ENCODE measurements at places on chromosomes 12 and 14.

GRCh38 chr14:63051992-63052391 lies 6.7 kb upstream of the KCNH5 start:
- DNase-seq = no peak

GRCh38 chr12:65606008-65606766 lies 218.1 kb upstream of the HMGA2 start:
- no peak for DNase-seq

DNA sequence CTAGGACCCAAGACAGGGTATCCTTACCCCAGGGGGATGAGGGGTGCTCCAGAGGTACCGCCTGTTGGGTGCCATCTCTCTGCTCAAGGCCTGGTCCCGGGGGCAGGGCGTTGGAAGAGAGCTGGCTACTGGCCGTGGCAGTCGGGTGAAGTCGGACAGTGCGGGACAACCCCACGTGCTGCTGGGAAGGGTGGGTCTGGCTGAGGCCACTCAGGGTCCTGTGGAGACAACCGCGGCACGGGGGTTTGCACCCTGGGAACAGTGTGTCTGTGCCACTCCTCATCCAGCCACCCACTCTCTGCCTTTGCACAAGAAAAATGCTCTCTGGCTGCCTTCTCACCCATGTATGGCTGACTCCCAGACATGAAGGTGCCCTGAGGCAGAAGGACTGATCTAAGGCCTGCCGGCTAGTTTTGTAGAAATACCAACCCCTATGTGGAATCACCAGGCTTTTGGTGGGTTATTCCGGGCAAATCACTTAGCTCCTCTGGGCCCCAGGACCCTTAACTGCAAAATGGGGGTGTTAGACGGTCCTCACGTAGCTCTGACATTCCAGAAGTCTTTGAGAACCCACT lies 56.5 kb downstream of the LTBP2 start:
- no peak for DNase-seq

- peak; percentile 88 for DNase-seq
Observed at GRCh38 chr14:70707138-70708038, 65.7 kb downstream of the TTC9 start.

GRCh38 chr12:21483531-21483930 lies 17.9 kb downstream of the RECQL start:
- DNase-seq = no peak

DNA sequence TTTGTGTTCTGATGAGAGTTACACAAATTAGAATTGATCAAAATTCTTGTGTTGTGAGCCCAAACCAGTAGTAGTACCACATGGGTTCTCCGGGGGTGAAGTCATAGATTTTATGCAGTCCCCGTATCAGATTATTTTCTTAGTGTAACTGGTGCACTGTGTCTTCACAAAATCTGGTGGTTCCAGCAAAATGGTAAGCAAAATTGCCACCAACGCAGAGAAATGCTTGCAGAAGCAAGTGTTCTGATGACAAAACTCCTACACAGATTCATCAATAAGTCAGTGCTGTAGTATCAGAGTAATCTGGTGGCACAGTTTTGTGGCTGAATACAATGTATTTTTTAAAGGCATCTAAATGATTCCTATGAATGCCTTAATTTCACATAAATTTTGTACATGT lies 1.3 kb upstream of the CACNA2D4 start:
- no peak for DNase-seq

- no peak for DNase-seq
Observed at GRCh38 chr12:79710707-79711483, 20.1 kb upstream of the PAWR start.

- no peak for DNase-seq
Observed at GRCh38 chr12:80794551-80794950, 77.8 kb downstream of the MYF5 start.

- peak; percentile 78 for DNase-seq
Observed at GRCh38 chr12:30806989-30807694, 52.4 kb upstream of the CAPRIN2 start.

DNA sequence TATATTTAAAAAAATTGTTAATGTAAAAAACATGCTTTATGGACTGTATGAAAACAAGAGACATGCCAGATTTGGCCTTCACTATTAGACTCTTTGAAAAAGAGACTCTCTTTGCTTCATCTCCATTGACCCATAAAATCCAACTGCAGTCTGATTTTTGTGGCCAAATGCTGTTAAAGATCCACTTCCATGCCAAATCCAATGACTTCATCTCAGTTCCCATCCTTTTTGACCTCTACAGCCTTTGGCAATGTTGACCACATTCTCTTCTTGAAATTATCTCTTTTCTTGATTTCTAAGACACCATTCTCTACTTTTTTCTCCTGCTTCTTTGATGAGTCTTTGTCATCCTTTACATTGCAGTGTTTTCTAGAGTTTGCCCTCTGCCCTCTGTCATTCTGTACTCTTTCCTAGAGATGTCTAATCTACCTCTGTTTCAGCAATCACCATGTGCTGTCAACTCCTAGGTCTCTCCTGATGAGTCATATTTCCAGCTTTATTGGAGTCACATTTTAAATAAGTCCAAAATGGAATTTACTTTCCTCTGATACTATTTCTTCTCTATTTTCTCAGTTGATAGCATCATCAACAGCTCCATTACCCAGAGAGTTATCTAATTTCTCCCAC lies 2.4 kb downstream of the TMPRSS12 start:
- DNase-seq = no peak

DNA sequence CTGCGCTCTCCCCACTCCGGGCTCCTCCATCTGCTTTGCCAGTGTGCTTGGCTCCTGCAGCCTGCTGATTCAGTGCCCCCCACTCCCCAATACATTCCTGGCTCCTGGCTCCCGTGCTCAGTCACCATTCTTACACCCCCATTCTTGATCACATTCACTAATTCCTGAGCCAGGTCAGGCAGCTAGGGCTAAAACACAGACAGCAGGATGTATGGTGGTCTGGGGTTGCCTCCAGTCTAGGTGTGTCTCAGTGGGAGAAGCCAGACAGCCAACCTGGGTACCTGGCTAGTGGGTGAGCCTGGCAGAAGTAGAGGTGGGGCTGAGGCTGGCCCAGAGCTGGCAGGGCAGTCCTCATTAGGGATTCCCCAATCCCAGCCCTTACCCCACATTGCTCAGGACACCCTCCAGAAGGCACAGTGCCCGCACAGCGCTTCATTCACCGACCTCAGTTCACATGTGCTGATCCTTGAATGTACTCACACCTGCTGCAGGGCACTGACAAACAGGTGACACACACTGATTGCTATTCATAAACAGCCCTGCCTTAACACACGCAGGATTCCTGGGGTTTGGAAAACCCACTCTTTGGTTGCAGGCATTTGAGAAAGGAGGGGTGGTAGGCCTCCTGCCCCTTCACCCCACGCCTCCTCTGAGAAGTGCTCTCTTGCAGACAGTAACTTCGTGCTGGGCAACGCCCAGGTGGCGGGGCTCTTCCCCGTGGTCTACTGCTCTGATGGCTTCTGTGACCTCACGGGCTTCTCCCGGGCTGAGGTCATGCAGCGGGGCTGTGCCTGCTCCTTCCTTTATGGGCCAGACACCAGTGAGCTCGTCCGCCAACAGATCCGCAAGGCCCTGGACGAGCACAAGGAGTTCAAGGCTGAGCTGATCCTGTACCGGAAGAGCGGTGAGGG lies 1.7 kb downstream of the KCNH3 start:
- no peak for DNase-seq

GRCh38 chr12:122079033-122079531 lies 526 bp downstream of the MLXIP start:
- peak; percentile 37 for DNase-seq

- no peak for DNase-seq
Observed at GRCh38 chr14:101201535-101202151, 298.1 kb upstream of the RTL1 start.

- DNase-seq = peak; percentile 53
Observed at GRCh38 chr12:62581288-62582064, 114.8 kb downstream of the MON2 start.

DNA sequence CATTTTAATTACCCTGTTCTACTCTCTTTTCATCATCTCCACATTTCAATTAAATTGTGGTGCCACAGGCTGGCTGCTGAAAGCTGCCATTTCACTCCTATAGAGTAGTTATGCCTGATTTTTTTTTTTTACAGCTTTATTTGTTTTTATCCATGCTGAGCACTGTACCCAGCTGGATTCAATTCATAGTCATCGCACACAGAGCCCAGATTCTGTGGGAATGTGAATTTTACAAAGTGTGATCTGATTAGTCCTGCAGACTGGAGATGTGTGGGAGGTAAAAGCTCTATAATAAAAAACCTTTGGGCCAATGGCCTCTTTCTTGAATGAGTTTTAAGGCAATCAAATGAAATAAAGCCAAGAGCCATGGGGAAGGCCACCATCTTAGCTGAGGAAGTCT lies 190.2 kb downstream of the ANO4 start:
- DNase-seq = no peak

GRCh38 chr14:42994051-42994736 lies 1387.5 kb downstream of the LRFN5 start:
- no peak for DNase-seq

DNA sequence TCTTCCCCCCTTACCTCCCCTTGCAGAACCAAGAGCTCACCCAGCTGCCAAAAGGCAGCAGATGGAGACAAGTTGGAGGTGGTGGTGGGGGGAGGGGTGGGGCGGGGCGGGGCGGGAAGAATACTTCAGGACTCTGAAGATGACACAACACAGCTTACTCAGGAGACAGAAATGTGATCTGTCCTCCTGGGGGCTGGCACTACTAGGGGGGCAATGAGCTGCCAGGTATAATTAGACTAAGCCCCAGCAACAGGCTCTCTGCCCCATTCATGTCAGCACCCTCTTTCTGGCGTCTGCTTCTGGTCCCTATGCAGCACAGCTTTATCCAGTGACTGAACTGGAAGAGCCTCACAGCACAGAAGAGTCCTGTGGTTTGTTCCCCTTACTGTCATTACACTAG lies 407.0 kb downstream of the MED13L start:
- DNase-seq = no peak

DNA sequence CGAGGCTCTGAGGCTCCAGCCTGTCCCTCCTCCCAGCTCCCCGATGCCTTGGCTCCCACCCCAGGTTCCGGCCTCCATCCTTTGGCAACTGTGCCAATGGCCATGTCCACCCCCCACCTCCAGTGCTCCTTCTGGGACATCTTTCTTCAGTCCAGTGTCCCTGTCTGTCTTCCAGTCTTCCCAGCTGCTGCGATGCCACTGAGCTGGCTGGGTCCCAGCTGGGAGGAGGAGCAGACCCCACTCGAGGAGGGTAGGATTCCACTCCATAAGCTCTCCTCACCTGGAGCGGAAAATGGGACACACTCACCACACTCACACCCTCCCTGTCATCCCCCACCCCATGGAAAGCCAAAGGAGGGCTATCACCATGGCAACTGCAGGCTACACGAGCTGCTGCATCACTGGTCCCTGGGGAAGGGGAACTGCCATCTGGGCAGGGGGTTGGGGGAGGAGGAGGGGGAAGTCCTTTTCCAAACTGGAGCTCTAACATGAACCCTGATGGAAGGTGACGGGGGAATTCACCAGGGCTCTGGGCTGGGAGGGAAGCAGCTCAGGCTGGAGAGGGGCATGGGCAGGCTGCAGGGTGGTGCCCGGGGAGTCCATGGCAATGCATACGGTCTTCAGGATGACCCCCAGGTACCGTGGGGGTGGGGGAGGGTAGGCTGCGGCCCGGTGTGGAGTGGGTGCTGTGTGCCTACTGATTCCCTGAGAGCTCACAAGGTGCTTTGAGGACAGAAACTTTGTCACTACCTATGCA lies 94.3 kb downstream of the LRRC74A start:
- DNase-seq = no peak

- no peak for DNase-seq
Observed at GRCh38 chr12:1926251-1926657, 7.8 kb upstream of the CACNA2D4 start.

DNA sequence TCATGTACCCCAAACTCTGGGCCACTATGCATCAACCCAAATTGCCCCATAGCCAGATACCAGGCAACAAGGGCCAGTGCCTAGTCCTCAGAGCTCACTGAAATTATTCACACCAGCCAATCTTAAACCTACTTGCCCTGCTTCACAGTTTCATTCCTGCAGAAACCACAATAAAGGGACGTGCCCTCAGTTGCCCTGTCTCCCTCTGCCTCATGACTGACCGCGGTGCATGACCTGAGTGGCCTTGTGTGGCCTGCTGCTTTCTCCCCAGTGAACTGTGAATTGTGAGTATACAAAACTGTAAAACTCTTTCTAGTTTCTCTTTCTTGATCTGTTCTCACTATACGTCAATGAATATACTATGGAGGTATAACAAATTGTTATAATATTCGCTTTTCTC lies 490.9 kb upstream of the MIS18BP1 start:
- no peak for DNase-seq

DNA sequence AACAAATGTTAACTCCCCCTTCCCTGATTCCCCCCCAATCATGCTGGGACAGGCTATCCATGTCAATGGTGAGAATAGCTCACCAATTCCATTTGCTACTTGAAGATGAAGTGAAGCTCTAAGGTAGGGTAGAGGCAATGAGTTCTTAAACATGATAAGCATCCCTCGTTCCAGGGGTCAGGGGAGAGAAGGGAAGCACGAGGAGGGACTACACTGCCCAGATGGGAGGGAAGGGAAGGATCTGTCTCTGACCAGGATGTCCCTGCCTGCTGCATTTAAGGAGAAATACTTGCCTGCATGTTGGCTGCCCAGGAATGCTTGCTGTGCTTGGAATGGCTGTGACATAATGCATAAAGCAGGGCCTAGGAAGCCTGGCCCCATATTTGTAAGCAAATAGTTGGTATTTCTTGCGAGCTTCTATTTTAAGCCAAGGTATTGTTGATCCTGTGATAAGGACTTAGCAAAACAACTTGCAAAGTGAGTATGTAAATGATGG lies 155.1 kb downstream of the CEP83 start:
- DNase-seq = no peak

DNA sequence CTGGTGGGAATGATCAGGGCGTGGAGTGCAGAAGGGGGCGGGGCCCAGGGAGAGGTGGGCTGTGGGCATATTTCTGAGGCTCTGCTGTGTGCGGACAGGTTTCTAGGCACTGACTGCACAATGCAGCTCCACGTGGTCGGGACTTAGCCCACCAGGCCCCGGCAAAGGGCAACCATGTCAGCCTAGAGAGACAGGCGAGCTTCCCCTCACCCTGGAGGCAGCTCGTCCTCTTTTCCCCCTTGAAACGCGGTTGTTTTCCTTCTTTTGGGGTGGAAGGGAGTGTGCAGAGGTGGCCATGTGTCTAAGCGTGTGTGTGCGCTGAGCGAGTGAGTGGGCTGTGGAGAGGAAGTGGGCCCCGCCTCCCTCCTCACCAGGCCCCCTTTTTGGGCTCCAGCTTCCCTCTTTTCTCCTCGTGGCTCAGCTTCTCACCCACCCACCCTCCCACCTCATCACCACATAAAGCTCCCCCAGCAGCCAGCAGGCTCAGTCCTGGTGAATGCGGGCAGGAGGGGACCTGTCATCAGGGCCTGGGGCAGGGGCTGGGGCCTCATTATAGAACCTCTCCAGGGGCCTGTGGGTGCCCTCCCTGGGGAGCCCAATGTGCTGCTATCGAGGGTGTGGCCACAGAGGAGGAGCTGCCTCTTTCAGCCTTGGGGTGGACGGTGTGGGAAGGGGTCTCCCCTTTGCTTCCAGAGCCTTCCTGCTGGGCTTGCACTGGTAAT lies 22.0 kb downstream of the LRTM2 start:
- DNase-seq = peak; percentile 81

GRCh38 chr14:58082011-58082410 lies 70.0 kb downstream of the ARMH4 start:
- DNase-seq = peak; percentile 42

GRCh38 chr14:32020882-32021281 lies 56.2 kb upstream of the ARHGAP5 start:
- DNase-seq = no peak

- no peak for DNase-seq
Observed at GRCh38 chr12:13630354-13630753, 351.0 kb downstream of the GRIN2B start.

Measured in suppressor macrophage treated with lipopolysaccharide for 1 hour (primary cell).